ENCODE measurements at places on chromosomes 7 and 10. TPM values are rescaled to one million over a fixed set of nuclear protein-coding genes. Genes with fewer than 3 reads are reported as not detected.

Gene PRDX3
- 28.8 TPM for total RNA-seq

Gene ZNF488
- not detected for total RNA-seq

Gene SUN3
- total RNA-seq, result 0.10 TPM

Gene CYP2C9
- not detected for total RNA-seq

Gene SEMA3E
- total RNA-seq, result not detected

Gene PRKG1
- 1.2 TPM for total RNA-seq

Gene RASA4B
- 9.3 TPM for total RNA-seq

Measured in mononuclear cell (primary cell).